ENCODE measurements at places on chromosomes 11 and 22.
A peak's percentile ranks its signal among the peaks of the same experiment; 100 is the strongest.

DNA sequence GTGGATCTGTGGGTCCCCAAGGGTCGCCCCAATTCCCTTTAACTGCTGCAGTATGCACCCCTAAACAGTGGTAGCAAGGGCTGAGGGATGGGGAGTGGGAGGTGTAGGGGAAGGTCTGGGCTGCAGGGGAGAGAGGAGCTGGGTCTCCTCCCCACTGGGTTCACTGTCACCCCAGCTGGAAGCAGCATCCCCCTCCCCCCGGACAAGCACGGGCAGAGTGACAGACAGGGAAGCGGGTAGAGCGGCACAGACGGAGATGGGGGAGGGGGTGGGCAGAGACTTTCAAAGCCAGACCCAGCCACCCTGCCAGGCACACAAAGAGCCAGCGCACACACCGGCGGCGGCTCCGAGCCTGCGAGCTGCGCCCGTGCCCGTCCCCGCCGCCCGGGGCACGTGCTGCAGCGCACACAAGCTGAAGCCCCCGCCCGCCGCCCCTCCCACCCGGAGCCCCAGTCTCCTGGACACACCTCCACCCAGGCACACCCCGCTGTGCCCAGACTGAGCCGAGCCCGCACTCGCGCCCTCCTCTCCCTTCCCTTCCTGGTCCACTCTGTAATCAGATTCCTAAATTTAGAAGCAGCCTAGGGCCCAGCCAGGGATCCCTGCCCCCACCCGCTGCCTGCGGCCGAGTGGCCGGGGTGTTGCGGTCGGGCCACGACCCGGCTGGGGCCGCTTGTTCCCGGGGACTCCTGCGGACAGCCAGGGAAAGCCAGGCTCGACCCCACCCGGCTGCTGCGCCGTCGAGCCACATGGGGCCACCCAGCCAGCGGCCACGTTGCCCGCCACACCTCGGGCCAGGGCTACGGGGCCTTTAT lies 935 bp upstream of the RCOR2 start:
- peak; percentile 81 for DNase-seq

DNA sequence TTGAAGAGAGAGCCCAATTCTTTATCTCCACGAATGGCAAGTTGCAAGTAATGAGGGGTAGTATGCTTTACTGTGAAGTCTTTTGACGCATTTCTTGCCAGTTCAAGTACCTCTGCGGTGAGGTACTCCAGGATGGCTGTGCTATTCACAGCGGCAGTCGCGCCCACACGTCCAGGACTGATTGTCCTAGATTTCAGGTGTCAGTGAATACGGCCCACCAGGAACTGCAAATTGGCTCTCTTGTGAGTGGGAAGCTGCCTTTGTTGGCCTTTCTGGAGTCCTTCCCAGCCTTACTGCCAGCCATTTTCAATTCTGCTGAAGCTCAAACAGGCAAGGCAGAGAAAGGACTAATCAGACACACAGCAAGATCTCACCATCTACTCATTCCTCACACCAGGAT lies 8.5 kb downstream of the PPFIA1 start:
- peak; percentile 38 for DNase-seq

DNA sequence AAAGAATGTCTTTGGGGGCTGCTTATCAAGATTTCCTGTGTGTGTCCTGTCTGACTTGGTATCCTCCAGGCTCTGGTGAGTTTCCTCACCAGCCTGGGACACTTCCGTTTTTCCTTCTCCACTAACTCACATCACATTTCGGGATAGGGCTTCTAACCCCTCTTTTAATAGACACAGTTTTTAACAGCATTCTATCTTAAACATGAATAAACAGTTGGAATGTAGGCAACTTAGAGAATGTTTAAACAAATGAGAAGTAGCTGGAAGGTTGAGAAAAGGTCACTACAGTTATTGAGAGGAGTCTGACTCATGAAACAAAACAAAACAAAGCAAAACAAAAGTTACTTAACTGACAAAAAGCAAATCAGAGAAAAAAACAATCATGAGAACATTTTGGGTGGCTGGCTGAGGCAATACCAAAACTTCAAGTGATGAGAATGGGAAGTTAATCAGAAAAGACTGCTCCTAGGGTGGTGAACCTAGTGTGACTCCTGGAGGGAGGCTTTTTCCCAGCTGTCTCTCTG lies 64.7 kb upstream of the CTSC start:
- DNase-seq, result no peak

GRCh38 chr11:114315749-114316368 lies 19.7 kb downstream of the NNMT start:
- DNase-seq, result no peak

- DNase-seq, result no peak
Observed at GRCh38 chr22:19957445-19957844, 15.8 kb upstream of the TXNRD2 start.

DNA sequence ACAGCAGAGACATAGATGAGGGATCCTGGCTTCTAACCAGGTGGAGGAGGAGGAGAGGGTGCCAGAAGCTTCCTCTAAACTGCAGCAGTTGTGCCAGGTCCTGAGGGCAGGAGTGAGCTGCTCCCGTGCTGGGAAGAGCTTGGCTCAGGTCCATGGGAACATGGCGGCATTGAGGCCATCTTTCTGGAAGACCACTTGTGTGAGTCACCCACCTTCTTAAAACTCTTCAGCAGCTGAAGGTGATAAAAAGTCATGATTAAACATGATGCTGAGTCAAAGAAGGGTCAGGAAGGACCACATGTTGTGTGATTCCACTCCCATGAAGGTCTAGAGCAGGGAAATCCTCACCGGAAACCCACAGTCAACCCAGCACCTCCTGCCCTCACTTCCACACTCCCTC lies 35.1 kb downstream of the LINC01488 start:
- no peak for DNase-seq

GRCh38 chr22:44427611-44428470 lies 70.2 kb downstream of the RTL6 start:
- DNase-seq, result no peak

GRCh38 chr11:56659755-56660154 lies 3.7 kb upstream of the OR5AR1 start:
- no peak for DNase-seq

DNA sequence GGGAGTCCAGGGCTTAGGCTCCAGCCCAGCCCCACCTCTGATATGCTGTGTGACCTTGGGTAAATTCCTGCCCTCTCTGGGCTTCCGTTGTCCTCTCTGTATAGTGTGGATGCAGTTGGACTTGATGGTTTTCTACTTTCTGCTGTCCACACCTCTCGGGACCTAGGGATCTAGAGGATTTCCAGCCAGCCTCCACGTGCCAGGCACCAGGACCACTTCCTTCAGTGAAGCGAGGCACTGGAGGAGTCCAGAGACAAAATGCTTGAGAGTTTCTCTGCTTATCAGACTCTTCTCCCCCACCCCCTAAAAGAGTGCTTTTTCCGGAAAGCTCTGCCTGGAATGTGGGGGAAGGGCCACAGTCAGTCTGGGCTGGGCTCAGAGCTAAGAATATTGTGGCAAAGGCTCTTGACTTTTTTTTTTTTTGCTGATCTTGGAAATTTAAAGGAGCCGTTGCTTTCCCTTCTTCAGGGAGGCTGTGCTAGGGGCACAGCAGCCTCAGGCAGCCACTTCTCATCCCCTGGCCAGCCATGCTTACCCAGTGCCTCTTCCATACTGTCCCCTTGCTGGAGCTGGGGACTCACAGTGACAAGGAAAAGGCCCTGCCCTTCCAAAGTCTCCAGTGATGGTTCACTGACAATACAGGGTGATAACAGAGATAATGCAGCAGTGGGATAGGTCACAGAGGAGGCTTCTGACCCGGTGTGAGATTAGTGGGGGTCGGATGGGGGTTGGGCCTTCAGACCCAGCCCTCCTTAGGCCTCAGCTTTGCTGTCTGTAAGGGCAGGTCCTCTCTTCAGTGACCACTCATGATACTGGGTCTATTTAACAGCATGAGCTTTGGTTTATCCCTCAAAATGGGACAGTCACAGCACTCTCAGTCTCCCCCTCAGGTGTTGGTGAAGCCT lies 2.9 kb upstream of the SERPINH1 start:
- DNase-seq, result no peak

- DNase-seq, result no peak
Observed at GRCh38 chr11:20647976-20648565, 21.3 kb upstream of the NELL1 start.

- DNase-seq, result no peak
Observed at GRCh38 chr11:16793511-16793910, 55.1 kb downstream of the C11orf58 start.

DNA sequence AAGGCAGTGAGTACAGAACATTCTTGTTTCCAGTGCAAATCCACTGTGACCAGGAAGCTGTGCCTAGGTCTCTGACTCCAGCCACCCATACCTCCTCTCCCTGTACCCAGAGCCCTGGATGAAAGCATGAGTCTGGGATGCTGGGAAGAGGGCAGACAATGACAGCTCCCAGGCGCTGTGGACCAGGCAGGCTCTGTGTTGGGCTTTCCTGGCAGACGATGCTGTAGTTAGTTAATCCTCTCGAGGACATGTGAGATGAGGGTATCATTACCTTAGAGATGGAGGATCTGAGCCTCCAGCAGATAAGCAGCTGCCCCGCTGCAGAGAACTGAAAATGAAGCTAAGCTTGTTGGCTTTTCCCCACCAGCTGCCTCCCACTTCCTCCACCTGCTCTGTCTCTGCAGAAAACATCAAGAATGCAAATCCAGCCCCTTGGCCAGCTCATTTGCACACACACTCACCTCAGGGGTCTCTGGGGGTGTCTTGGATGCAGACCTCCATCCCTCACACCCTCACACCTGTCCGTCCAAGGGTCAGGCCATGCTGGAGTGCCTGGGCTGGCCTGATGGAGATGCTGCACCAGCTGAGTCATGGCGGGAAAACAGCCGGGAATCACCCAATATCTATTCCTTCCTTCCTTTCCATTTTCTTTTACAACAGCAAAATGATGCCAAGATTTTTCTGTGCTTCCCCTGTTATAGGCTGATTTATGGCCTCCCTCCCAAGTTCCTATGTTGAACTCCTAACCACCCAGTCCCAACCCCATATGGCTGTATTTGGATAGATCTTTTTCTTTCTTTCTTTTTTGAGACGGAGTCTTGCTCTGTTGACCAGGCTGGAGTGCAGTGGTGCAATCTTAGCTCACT lies 94.9 kb upstream of the SEPTIN5 start:
- no peak for DNase-seq

DNA sequence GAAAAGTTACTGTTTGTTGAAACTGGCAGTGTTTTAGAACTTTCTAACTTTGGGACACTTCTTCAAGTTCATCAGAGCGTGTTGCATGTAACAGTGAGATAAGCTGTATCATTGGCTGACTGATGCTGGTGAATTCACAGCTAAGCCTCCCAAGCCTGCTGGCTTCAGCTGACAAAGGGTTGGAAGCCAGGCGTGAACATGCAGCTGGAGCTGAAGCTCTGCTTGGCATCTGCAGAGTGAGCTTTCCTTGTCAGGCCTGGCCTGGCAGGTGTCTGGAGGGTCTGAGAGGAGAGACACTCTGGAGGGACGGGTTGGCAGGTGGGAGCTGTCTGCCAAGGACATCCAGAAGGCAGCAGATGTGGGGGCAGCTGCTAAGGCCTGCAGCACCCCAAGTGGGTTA lies 1.5 kb downstream of the AMPD3 start:
- no peak for DNase-seq

DNA sequence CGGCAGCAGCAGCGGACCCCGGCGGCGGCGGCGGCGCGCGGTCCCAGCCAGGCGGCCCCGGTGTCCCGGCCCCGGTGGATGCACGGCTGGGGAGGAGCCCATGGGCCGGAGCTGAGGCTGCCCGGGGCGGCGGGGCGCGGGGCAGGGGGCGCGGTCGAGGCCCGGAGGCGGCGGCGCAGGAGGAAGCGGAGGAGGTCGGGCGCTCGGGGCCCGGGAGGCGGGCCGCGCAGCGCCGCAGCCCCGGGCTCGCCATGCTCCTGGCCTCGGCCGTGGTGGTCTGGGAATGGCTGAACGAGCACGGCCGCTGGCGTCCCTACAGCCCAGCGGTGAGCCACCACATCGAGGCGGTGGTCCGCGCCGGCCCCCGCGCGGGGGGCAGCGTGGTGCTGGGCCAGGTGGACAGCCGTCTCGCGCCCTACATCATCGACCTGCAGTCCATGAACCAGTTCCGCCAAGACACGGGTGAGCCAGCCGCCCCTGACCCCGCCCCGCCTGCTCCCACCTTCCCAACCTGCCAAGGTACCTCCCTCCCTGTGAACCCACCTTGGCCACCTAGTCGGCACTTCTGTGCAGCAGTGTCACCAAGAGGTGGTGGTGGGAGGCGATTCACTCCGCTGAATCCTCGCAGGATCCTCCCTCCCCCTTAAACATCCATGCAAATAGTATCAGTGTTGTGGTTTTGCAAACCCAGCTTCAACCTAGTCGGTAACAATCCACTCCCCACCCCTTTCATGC lies 580 bp downstream of the DTX4 start:
- no peak for DNase-seq

GRCh38 chr11:78038697-78039313 lies 15.7 kb upstream of the KCTD14 start:
- no peak for DNase-seq

All from nucleus accumbens (tissue), 56 donors.